ENCODE measurements at places on chromosomes 4 and X. TPM values are rescaled to one million over a fixed set of nuclear protein-coding genes. Genes with fewer than 3 reads are reported as not detected.

DNA sequence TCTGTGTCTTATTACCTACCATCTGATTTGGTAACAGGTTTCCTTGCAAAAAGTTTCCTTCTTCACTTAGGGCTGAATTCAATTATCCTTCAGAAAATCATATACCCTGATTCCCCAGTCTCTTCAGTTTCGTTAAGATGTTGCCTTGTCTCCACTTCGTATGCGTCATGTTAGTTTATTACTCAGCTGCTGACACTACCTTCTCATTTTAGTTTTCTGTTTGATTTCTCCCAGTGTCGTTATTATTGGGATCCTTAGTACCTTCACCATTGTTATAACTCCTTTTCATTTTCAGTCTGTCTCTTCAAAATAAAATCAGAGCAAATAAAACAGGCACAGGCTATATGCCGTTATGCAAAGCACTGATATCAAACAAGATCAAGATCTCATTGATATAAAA lies 87.5 kb upstream of the RBPJ start:
- H3K36me3 ChIP-seq: no peaks in the 10 kb centered on the region
- H3K4me3 ChIP-seq: no peak overlapping the region
- no peak for DNase-seq
- no peak overlapping the region for H3K27ac ChIP-seq

The GRK4 gene
- total RNA-seq: 0.82 TPM

DNA sequence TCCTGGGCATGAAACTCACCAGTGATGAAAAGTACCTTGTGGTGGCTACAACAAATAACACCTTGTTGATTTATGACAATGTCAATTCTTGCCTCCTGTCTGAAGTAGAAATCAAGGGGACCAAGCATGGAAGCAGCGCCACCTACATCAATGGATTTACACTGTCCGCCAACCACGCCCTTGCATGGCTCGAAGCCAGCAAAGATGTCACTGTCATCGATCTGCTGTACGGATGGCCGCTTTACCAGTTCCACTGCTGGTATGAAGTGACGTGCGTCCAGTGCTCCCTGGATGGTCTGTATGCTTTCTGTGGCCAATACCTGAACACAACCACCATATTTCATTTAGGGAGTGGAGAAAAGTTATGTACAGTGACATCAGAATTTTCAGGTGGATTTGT lies 200.5 kb downstream of the NWD2 start:
- H3K4me3 ChIP-seq: no peak overlapping the region
- H3K27me3 ChIP-seq: no peaks in the 10 kb centered on the region
- H3K27ac ChIP-seq: no peak overlapping the region
- no peak for DNase-seq

DNA sequence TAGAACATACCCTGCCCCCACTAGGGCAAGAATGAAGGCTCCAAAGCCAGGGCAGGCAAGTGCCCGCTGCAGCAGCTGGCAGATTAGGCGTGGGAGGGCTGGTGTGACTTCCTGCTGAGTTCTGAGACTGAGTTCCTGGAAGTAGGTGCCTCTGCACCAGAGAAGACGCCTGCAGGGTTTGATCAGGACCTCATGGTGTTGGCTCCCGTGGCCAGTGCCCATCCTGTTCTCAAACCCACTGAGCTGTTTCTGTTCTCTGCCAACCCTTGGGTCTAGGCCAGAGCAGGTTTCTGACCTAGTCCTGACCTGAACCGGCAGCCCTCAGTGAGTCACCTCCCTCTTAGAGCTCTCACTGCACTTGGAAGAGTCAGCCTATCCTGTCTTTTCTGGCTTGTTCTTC lies 220.7 kb downstream of the HS6ST2 start:
- no peaks in the 10 kb centered on the region for H3K36me3 ChIP-seq
- DNase-seq: no peak
- H3K27me3 ChIP-seq: peaks cover 15% of the 10 kb centered on the region
- no peak overlapping the region for H3K27ac ChIP-seq
- H3K4me3 ChIP-seq: no peak overlapping the region

DNA sequence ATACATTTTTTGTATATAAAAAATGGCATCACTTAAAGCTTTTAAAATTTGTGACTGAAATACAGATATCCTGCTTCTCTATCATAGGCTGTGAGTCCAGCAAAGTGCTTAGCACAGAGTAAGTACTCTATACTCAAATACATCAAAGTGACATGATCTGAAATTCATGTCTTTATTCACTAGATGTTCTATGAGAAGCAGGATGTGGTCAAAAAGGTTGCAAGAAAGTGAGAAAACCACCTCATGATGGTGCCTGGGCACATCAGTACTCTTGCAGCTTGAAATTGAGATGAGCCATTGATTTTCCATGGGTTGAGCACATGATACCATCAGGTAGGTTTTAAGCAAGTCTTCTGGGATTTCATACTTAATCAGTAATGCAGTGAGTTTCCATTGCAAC lies 20.4 kb upstream of the SFRP2 start:
- H3K27ac ChIP-seq: no peak overlapping the region
- no peaks in the 10 kb centered on the region for H3K36me3 ChIP-seq
- peaks cover 5% of the 10 kb centered on the region for H3K4me1 ChIP-seq
- H3K27me3 ChIP-seq: no peaks in the 10 kb centered on the region

DNA sequence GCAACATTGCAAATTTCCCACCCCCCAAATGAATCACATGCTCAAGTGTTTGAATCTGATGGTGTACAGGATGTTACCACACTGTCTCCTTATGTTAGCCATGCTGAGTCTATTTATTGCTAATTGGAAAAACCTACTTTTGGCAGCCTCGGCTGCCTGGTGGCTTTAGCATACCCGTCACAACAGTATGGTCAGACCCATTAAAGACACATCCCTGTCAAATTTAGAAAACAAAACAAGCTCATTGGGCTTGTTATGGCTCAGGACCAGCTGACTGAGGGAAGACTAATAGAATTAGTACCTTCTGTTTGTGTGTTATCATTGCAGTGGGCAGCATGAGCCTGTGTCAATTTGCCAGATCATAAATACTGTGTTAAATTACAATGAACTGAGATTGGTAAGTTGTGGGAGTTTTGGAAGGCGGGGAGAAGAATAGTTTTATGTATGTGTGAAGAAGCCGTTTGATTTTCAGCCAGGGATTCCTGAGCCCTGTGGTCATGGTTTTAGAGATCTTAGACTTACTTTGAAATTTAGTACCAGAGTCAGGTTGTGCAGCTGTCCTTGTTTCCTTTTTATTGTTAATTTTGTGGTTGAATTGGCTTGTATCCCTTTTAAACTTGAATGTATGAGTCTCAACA lies 66.8 kb downstream of the POLA1 start:
- H3K36me3 ChIP-seq: no peaks in the 10 kb centered on the region
- no peak overlapping the region for H3K4me3 ChIP-seq
- no peaks in the 10 kb centered on the region for H3K4me1 ChIP-seq
- no peak overlapping the region for H3K27ac ChIP-seq
- H3K27me3 ChIP-seq: no peaks in the 10 kb centered on the region

GRCh38 chr4:138114434-138114833 lies 127.7 kb downstream of the SLC7A11 start:
- no peak overlapping the region for H3K4me3 ChIP-seq
- H3K36me3 ChIP-seq: no peaks in the 10 kb centered on the region
- H3K27ac ChIP-seq: no peak overlapping the region
- H3K4me1 ChIP-seq: peaks cover 26% of the 10 kb centered on the region
- no peak for DNase-seq

DNA sequence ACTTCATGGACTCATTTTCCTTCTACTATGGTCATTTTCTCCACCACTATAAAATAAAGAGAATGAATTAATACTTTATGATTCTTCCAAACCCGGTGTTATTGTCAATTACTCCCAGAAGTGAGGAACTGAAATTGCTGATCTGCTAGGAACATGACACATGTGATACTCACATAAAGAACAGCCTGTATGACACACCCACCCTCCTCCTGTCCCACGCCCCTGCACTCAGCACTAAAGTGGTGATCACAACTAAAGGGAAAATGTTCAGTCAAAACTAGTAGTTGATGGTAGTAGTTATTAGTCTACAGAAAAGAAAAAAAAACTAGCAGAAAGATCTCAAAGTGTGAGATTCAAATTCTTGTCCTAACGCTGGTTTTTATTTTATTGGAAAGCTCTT lies 1508.3 kb downstream of the RAPGEF2 start:
- no peaks in the 10 kb centered on the region for H3K36me3 ChIP-seq
- no peak for DNase-seq
- no peak overlapping the region for H3K27ac ChIP-seq
- H3K4me1 ChIP-seq: no peaks in the 10 kb centered on the region
- no peak overlapping the region for H3K4me3 ChIP-seq
- no peaks in the 10 kb centered on the region for H3K27me3 ChIP-seq

DNA sequence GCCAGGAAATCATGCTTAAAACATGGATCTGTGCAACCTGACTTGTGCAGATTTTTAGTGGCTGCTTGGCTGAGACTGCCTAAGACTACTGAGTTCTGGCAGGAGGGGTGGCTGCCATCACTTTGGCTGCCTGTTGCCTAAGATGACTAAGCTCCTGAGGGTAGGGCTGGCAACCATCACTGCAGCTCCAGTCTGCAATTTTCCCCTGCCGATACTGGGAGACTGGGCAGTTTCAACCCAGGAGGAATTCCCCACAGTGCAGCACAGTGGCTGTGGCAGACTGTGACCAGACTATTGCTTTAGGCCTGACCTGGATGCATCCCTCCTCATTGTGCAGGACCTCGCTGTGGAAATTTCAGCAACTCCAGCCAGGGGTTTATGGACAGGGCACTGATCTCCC lies 544.9 kb downstream of the ANKRD50 start:
- no peaks in the 10 kb centered on the region for H3K4me1 ChIP-seq
- no peak overlapping the region for H3K27ac ChIP-seq
- DNase-seq: no peak
- H3K27me3 ChIP-seq: no peaks in the 10 kb centered on the region

The RHOXF2 gene
- not detected for total RNA-seq

GRCh38 chrX:80216086-80216485 lies 201.5 kb downstream of the TBX22 start:
- no peak for DNase-seq
- H3K36me3 ChIP-seq: no peaks in the 10 kb centered on the region

DNA sequence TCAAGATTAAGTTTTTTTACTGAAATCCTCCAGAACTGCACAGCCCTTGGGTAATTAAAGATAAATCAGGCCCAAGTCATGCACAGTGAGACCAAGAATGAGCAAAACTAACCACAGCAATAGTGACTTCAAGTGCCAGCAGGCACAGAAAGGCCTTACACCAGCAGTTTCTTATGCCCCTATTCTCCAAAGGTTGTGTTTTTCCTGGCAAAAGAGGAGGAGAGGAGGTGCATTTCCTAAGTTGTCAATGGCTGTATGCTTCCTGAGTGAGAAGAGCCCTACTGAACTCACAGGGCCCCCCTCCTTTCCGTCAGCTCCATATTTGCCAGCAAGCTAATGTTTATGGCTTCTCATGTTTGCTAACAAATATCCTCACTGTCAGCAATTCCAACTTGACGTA lies 418.7 kb upstream of the INTU start:
- DNase-seq: no peak
- H3K27ac ChIP-seq: no peak overlapping the region

- no peaks in the 10 kb centered on the region for H3K36me3 ChIP-seq
- H3K4me3 ChIP-seq: peak within 1 kb of the TSS; percentile 56
- peak; percentile 90 for DNase-seq
- H3K4me1 ChIP-seq: no peaks in the 10 kb centered on the region
- peaks cover 17% of the 10 kb centered on the region for H3K27me3 ChIP-seq
Measured at GRCh38 chrX:16946361-16946964, at the start of gene REPS2. Gene REPS2 (plus strand): TSS chrX:16946658. CDS start chrX:16946862, 204 bp downstream.

- no peaks in the 10 kb centered on the region for H3K27me3 ChIP-seq
- no peak overlapping the region for H3K27ac ChIP-seq
- H3K4me1 ChIP-seq: no peaks in the 10 kb centered on the region
Measured at GRCh38 chr4:117400039-117400835, 314.9 kb upstream of the TRAM1L1 start.

Measured in GM23338 (cell line).